ENCODE measurements at places on chromosomes 5 and 9.

DNA sequence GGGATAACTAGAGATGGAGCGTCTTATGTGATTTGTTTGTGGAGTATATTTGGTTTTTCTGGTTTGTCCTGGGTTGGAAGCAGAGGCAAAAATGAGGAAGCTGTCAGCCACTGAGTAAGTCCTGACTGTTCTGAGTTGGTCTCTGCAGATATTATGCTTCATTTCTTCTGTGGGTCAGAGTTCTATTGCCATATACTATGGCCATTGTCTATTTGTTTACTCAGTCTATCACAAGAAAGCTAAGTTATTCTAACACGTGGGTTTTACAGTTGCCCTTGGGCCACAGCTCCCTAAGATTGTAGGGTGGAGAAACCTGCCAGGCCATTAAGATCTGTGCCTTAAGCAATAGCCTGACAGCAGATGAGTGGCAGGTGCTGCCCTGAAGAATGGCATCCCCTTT is 3.0 kb upstream of the CTSV start:
- no peak for DNase-seq

GRCh38 chr5:53915120-53915519 is 354.7 kb downstream of the NDUFS4 start:
- no peak for DNase-seq

GRCh38 chr5:158861366-158861765 is 238.3 kb downstream of the EBF1 start:
- DNase-seq = no peak

GRCh38 chr9:4489562-4489918 is 728 bp upstream of the SLC1A1 start:
- DNase-seq = no peak

DNA sequence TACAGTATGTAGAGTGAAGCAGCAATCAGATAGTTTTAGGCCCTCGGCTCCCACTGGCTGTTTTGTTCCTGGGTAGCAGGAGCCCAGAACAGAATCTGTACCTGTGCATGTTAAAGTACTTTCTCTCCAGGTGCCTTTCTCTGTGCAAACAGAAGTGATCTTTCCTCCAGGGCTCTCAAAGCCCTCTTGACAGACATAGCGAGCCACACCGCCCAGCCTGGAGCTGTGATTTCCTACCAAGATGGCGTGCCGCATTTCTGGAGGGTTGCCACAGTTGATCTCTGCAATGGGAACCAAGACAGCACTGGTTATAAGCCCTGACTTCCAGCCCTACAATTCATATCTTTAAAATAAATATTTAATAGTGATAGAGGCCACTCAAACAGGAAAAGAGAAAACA is 50.9 kb downstream of the SUSD1 start:
- no peak for DNase-seq

DNA sequence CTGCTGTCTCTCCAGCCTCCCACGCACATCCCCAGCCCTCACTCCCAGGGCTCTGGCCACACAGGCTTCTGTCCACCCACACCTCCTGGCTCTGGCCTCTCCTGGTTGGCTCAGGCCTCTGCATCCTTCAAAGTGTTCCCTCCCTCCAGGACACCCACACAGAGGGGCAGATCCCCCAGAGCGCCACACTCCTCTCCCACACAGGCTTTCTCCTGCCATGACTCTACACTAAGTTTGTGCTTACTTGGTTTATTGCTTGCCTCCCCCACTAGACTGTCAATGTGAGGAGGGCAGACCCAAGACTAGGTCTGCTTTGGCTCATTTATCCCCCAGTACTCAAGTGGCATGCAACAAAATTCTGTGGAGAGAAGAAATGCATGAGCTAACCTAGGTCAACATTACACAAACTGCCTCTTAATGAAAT is 67.0 kb upstream of the SPOCK1 start:
- no peak for DNase-seq

GRCh38 chr9:35951736-35952135 is 6.2 kb downstream of the OR2S2 start:
- peak; percentile 20 for DNase-seq

GRCh38 chr5:163409384-163409783 is 28.0 kb upstream of the CCNG1 start:
- DNase-seq = no peak

DNA sequence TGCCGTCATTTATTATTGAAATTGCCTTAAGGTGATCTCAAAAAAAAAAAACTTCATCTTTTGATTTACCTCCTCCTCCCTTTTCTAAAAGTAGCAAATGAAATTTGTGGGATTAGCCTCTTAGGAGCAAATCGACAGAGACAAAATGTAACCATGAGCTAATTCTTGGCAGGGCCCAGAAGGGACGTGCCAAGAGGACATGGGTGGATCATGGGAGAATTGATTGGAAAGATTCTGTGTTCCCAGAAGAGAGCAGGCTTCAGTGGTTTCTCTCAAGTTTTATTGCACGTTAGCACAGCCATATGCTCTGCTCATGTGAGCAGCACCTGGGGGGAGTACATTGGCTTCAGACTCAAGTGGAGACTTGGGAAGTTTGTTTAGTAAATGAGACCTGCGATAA is 394.6 kb downstream of the ELAVL2 start:
- no peak for DNase-seq

DNA sequence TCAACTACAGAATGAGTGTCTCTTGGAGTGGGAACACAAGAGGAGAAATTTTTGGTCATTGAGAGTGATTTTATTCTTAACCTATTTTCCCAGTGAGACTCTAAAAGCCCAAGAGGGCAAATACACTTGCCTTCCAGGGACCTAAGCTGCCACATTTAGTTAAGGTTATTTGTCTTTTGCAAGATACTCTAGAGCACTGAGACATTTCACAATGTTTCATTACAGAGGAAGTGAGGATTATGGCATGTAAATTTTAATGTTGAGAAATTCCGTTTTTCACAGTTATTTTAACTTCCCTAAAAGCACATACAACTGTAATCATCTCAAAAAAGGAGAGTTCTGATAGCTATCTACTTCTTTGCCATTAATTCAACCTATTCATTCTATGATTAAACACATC is 38.7 kb upstream of the RAB3C start:
- DNase-seq = no peak

Data from mammary epithelial cell (primary cell).